Stimulated activated CD4-positive, alpha-beta T cell treated with anti-CD3 and anti-CD28 coated beads, Interleukin-2, amount 100 ng/mL, for 4 hours (primary cell): ENCODE measurements at places on chromosomes 13 and 19.

DNA sequence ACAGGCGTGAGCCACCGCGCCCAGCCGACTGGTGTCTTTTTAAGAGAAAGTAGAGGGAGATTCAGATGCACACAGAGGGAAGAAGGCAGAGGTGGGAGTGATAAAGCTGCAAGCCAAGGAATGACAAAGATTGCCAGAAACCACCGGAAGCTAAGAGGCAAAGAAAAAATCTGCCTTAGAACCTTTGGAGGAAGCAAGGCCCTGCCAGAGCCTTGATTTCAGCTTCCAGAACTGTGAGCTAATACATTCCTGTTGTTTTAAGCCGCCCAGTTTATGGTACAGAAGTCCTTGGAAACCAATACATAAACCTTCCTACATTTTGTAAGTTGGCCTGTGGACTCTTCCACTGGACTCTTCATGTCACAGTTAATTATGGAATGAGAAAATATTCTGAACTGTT, 71.7 kb upstream of the SOX21 start:
- no peak for DNase-seq

GRCh38 chr13:95723438-95723837, 46.5 kb downstream of the DNAJC3 start:
- DNase-seq, result no peak

GRCh38 chr19:10315335-10316214, at the start of gene FDX2:
Gene FDX2 (minus strand): TSS chr19:10316015. CDS start chr19:10315996, 19 bp downstream.
- DNase-seq, result peak; percentile 88

DNA sequence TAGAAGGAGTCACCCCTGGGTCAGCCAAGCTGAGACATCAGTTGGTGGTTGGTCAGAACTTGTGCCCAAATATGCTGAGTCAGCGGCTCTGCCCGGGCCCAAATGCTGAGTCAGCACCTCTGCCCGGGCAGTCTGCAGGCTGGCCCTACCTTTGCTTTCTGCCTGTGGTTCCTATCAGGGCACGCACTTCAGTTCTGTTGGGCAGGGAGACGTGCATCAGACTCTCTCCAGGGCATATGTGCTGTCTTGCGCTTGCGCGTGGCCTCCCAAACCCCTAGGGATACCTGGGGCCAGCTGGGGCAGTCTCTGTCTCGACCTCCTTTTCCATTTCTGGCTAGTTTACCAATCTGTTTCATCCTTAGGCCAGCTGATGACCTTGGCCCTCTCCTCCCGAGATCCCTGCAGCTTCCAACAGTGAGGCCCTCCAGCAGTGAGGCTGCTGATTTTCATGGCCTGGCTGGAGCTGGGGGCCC, 24.4 kb upstream of the LDLR start:
- no peak for DNase-seq

- no peak for DNase-seq
Measured at GRCh38 chr19:7968796-7969554, 25.5 kb upstream of the TIMM44 start.

GRCh38 chr13:30442926-30443325, 20.6 kb downstream of the UBE2L5 start:
- DNase-seq, result no peak

DNA sequence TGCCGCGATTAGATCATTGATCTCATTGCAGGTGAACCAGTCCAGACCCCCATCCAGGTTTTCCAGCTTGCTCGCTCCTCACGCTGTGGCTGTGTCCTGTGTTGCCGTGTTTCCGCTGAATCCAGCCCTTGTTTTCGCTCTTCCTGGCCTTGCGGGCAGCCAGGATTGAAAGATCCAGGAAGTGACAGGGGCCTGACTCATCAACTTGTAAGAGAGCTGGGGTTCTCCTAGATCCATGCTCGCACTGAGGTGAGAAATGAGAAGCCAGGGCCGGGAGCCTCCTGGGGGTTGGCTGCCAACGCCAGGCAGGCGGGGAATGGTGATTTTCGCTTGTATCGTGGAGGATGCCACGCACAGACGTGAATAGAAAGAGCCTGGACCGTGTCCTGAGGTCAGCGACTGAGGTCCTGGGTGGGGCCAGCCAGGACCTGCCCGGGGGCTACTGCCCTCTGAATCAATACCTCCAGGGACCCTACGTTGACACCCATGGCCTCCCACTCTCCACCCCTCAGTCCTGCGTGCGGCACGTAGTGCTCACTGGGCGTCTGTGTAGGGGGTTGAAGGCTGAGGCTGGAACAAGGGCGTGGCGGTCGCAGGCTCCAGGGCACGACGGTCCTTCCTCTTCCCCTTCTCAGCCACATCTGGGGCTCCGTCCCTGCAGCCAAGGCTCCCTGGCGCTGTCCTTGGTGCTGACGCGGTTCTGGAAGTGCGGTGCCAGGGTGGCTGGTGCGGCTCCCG, 7.3 kb upstream of the PTPRH start:
- DNase-seq, result no peak

GRCh38 chr13:30577401-30577852, 40.3 kb upstream of the USPL1 start:
- DNase-seq, result peak; percentile 7

DNA sequence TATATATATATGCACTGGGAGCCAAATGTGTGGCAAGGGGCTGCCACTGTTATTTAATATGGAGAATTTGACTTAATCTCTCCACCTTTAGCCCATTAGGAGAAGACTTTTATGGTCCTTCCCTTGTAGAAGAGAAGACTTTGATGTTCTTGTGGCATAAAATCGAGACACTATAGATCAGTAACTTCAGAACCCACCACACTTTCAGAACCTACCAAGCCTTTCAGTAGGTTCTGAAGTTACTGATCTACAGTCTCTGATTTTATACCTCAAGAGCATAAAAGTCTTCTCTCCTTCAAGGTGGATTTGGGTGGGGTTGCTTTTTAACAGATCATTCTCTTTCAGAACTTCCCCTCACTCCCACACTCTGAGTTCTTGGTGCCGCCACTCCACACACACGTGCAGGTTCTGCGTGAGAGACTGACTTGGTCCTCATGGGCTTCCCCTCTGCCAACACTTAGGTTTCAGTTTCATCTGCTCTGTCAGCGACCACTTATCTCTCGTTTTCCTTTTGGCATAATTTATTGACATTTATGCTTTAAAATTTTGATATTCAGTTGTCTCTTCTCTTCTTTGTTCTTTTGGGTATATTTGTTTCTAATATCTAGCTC, 213.4 kb upstream of the PCDH17 start:
- no peak for DNase-seq

GRCh38 chr13:98536729-98537128, 40.2 kb downstream of the STK24 start:
- DNase-seq, result no peak

DNA sequence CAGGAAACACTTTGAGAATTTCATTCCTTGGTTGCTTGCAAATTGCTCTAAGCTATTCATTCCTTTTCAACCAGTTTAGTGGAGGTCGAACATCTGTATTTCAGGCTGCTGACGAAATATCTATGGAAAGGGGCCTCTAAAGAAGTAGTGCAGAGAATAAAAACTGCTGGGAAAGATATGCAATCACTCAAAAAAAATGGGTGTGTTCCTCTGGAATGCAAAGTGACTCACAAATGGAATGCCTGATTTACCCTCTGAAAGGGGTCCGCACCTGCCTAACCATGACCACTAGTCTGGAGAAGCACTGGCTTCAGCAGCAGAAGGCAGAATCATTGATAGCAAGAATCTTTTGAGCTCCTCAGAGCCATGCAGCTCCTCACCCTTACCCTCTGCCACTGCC, 129.4 kb downstream of the PCDH9 start:
- DNase-seq, result no peak

DNA sequence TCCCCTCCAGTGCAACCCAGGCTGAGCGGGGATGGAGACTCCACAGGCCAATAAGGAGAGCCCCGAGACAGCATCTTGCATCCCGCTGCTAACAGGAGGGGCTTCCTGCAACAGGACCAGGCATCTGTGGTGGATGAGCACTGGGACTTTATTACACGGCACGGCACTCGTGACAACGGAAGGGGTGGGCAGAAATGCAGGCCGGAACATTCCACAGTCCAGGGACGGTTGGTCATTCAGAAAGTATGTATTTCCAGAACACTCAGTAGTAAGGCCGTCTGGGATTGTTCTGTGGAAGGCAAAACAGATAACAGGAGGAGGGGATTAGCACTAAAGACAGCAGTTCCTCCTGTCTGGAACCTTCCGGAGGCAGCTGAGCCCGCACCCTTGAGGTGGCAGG, 3.3 kb upstream of the TM6SF2 start:
- no peak for DNase-seq

DNA sequence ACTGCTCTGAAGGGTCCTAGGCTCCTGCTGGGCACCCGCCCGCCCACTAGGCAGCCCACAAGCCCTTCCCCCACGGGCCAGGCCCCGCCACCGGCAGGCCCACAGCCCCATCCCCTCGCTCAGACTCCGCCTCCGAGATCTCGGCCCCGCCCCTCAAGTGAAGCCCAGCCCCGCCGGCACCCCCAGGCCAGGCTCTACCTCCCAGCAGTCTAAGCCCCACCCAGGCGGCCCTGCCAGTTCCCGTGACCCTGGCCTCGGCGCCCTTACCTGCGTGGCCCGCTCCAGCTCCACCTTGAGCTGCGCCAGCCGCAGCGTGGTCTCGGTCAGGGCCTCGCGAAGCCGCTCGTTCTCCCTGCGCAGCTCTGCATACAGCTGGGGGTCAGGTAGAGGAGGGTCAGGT, 16.3 kb downstream of the EPS8L1 start:
- DNase-seq, result no peak

DNA sequence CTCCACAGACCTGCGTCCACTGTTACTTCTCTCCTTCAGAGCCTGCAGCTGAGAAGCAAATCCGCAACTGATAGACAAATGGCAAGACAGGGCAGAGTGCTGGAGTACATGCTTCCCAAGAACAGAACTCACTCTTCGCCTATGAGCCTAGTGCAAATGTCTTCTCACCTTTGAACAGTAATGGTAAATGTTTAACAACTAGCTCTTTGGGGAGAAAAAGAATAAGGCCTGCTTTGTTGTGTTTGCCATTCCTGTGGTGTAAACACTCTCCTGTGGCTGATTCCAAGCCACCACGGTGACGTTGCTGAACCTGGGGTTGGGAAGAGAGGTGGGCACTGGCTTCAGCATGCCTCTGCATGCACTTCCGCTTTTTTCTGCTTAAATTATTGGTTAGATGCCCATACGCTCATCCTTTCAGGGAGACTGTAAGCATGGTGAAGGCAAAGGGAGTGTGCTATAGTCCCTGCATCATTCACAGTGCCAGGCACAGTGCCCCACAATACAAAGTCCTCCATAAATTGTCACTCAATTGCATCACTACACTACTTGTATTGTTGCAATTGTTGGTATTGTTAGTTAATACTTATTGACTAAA, 28.1 kb upstream of the GTF3A start:
- no peak for DNase-seq

DNA sequence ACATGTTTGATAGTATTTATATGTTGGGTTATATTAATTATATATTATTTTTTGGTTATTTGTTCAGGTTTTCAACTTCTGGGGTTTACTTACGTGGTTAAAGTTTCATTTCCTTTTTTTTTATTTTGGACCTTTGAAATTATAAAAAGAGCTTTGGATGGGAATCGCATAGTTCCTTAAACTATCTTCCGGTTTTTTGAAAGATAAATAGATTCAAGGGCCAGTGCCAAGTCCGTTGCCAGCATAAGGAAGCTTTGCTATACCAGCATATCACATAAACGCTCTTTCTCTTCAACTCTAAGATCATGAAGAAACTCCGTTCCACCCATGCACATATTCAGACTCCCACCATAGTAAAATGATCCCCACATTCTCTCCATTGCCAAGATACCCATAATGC, 7.4 kb upstream of the OXGR1 start:
- no peak for DNase-seq

- no peak for DNase-seq
Measured at GRCh38 chr13:53642306-53642705, 613.7 kb downstream of the OLFM4 start.

- DNase-seq, result no peak
Measured at GRCh38 chr19:38204096-38204495, 19.9 kb downstream of the DPF1 start.

DNA sequence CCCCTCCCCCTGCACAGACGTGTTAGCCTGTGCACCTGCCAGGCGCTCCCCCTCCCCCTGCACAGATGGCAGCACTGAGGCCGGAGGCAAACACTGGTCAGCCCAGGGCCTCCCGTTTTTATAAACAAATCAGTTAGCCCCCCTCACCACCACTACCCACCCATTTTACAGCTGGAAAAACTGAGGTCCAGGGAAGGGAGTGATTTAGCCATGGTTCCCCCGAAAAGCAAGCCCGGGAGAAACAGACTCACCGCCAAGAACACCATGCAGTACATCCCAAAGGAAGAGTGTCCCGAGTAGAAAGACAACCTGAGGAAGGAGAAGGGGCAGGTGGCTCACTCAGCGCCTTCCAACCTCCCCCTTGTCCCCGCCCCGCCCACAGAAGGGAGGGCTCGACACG, 8.7 kb downstream of the PLPP2 start:
- DNase-seq, result no peak

DNA sequence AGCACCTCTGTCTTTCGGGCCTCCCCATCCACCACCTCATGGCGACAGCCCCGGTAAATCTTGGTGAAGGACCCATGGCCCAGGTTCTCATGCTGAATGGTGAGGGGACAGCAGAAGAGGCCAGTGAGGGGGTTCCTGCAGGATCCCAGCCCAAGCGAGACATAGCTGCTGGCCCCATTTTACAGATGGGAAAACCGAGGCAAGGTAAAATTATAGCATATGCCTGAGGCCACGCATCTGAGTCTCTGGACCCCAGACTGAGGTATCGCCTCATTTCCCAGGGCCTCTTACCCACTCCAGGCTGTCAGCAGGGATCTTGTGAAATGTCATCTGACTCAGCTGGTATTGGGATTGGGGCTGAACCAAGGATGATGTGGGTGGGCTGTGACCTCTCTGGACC, 9.8 kb downstream of the JAK3 start:
- no peak for DNase-seq

DNA sequence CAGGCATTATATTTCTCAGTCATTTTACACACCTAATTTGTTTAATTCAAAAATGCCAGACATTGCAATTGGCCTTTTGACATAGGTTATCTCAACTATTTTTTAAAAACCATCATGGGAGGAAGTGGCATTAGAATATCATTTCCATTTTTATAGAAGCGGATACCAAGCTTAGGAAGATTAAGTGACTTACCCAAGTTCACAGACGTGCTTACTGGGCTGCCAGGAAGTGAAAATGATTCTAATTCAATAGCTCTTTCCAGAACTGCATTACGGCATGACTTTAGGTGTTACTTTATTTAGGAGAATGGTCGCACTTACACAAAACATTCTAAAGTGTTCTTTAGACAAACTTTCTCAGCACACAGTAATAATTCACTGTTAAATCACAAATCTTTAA, 231.9 kb downstream of the KLF12 start:
- DNase-seq, result no peak

DNA sequence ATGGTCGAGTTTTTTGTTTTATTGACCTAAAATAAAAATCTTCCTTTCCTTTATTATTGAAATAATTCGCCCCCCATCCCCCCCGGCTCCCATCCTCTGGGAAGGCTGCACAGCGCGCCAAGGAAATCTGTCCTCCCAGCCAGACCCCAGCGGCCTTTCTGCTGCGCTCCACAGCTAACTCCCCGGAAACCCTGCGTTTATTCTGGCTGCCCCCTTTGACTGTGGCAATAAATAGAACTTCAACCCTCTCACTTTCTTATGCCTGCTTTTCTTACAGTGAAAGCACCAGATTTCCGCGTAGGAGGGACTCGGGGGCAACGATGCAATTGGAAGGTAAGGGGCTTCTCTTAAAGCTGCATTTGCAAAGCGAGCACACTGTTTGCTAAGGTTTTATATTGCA, 9.7 kb upstream of the C19orf12 start:
- DNase-seq, result no peak
